ENCODE measurements at places on chromosomes 12 and 14.

DNA sequence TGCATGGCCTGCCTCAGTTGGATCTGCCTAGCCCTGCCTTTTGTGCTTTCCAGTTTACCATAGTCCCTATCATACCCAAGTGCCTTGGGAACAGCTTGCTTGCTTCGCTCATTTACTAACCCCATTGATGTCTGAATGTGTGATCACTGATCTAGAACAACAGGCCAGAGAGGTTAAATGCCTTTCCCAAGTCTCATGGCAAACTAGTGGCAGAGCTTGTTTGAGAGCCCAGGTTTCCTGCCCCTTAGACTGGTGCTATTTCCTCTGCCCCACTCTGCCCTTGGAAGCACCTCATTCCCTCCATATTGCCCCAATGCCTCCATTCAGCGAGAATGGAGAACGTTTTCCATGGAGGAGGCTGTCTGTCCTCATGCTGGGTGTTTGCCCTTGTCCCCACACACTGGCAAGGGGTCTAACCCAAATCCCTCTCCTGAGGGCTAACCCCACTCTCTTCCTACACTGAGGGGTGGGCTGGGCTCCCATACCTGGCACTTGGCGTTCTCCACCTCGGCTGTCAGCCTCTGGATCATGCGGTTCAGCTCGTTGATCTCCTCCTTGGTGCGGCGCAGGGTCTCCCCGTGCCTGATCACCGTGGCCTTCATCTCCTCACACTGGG lies 19.8 kb downstream of the KRT7 start:
- DNase-seq: no peak

DNA sequence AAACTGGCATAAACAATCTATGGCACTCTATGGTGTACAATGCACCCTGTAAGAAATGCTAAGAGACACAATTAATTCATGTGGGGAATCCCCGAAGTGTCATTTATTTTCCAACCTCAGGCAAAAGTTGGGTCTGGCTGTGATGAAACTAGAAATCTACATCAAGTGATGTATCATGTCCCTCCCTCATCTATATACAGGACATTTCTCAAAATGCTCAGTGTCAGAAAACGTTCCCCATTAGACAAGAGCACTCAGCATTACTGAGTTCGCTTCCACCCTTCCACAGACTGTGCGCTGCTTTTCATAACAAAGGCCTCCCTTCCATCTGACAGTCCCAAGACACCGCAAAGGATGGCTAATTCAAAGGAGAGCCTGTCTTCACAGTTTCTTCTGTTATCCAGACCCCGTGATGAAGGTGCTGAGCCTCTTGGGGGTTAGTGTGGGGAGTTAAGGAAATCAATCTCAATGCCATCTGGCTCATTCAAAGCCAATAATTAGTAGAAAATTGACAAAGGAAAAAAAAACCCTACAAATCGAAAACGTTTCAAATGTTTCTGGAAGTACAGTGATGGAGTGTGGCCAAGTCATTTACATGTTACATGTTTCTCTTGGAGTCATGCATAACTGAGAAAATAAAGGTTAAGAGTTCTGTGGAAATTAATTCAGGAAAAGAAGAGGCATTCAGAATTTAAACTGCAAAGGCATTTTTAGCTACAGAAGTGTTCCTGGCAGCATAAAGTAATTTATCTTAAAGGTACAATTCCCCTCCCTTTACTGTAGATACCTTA lies 7.5 kb downstream of the CCDC88C start:
- no peak for DNase-seq

DNA sequence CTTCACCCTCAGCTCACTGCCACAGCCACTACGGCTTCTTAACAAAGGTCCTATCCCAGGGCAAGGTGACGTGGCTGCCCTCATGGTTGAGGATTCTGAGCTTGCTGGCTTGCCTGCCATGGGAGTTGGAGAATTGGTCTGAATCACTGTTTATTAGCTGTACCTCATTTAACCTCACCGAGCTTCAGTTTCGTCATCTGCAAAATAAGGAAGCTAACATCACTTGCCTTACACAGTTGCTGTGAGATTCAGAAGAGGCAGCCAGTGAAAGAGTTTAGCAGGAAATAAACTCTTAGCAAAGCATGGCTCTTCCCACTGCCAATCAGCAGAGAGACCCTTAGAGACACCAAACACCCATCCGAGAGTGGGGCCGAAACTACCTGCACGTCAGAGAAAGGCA lies 90.1 kb upstream of the KCNA1 start:
- no peak for DNase-seq

GRCh38 chr12:2582631-2583030 lies 212.1 kb upstream of the FKBP4 start:
- no peak for DNase-seq

DNA sequence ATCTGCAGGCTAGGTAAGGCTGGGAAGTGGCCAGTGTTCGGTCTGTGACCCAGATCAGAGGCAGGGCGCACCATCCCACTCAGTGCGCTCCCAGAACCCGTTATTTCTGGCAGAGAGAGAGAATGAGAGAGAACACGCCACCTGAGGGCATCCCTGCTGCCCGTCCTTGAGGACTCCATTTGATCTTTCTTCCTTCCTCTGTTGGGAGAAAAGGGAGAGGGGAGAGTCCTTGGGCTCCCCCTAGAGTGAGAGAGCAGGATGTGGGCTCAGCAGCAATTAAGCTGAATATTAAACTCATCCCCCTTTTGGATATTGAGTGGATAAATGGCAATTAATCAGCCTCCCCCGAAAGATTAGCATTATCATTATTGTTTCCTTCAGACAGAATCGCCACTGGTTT lies 70.6 kb downstream of the IFT43 start:
- DNase-seq: no peak
